ENCODE measurements at places on chromosomes 1 and 21. TPM values are rescaled to one million over a fixed set of nuclear protein-coding genes. Genes with fewer than 3 reads are reported as not detected.
A peak's percentile ranks its signal among the peaks of the same experiment; 100 is the strongest.

DNA sequence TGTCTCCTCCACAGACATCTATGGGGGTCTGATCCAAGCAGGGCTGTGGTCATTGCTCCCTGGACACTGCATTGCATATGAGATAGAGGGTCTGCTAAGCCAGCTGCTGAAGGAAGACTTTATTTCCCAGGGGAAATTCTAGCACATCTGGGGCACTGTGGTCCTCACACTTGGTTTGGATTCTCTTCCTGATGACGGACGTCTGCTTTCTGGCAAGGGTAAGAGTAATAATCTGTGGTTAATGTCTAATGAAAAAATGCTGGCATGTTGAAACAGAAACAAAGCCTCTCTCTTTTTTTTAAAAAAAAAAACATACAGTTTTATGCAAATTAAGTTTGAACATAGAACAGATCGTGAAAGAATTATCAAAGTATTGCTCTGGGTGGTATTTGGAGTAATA lies 553.9 kb downstream of the DPYD start:
- H3K36me3 ChIP-seq: no peaks in the 10 kb centered on the region
- peaks cover 9% of the 10 kb centered on the region for H3K4me1 ChIP-seq
- DNase-seq: no peak
- no peaks in the 10 kb centered on the region for H3K27me3 ChIP-seq
- H3K27ac ChIP-seq: no peak overlapping the region
- no peak overlapping the region for H3K4me3 ChIP-seq

DNA sequence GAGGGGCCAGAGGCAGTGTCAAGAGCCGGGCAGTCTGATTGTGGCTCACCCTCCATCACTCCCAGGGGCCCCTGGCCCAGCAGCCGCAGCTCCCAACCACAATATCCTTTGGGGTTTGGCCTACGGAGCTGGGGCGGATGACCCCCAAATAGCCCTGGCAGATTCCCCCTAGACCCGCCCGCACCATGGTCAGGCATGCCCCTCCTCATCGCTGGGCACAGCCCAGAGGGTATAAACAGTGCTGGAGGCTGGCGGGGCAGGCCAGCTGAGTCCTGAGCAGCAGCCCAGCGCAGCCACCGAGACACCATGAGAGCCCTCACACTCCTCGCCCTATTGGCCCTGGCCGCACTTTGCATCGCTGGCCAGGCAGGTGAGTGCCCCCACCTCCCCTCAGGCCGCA lies at the start of gene BGLAP:
Gene BGLAP, plus strand, starts transcription at position 259 of the 400 bp plus-strand sequence. Its CDS starts 48 bp downstream, at position 307.
- H3K4me1 ChIP-seq: peaks cover 8% of the 10 kb centered on the region
- DNase-seq: no peak
- H3K27me3 ChIP-seq: peaks cover 18% of the 10 kb centered on the region
- H3K36me3 ChIP-seq: peaks cover 13% of the 10 kb centered on the region

DNA sequence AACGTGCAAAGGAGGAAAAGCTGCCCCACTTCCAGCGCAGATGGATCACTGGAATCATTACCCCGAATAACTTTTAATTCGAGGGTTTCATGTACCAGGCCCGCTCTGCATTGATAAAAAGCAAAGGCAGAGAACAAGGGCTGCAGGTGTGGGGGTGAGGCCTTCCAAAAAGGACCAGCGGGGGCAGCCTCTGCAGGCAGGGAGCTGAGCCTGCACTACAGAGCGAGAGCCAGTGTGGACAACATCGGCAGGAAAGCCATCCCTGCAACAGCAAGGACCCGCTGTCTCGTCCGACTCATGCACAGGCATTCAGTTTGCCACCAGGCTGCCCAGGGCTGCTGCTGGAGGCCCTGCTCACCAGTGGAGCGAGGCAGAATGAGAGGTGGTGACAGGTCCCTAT lies 27.1 kb upstream of the AJAP1 start:
- no peaks in the 10 kb centered on the region for H3K27me3 ChIP-seq
- no peak overlapping the region for H3K27ac ChIP-seq
- DNase-seq: no peak
- H3K4me1 ChIP-seq: no peaks in the 10 kb centered on the region
- H3K4me3 ChIP-seq: no peak overlapping the region

- H3K27me3 ChIP-seq: peaks cover 27% of the 10 kb centered on the region
- no peak overlapping the region for H3K4me3 ChIP-seq
- no peaks in the 10 kb centered on the region for H3K4me1 ChIP-seq
- no peak overlapping the region for H3K27ac ChIP-seq
- no peak for DNase-seq
These were observed 54.1 kb downstream of the TAS1R2 start for GRCh38 chr1:18805150-18805879.

DNA sequence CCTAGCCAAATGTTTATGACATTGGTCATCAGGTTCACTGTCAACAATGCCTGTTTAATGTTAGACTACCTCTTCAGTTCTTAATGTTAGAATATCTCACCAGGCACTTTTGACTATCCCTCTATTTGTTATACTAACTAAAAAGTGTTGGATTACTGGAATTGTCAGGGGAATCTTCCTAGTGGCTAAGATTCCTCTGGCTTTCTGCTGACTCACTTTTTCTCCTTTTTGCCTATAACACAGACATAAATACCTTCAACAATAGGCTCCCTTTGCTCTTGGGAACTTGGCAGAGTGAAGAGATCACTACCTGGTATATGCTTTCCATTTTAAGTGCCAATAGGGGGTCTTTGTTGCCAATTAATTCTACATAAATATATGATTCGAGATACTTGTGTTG lies 68.5 kb downstream of the TMEM200B start:
- no peak overlapping the region for H3K27ac ChIP-seq
- no peaks in the 10 kb centered on the region for H3K36me3 ChIP-seq
- H3K27me3 ChIP-seq: no peaks in the 10 kb centered on the region
- H3K4me1 ChIP-seq: no peaks in the 10 kb centered on the region

OR10K2 gene
- total RNA-seq: not detected

DNA sequence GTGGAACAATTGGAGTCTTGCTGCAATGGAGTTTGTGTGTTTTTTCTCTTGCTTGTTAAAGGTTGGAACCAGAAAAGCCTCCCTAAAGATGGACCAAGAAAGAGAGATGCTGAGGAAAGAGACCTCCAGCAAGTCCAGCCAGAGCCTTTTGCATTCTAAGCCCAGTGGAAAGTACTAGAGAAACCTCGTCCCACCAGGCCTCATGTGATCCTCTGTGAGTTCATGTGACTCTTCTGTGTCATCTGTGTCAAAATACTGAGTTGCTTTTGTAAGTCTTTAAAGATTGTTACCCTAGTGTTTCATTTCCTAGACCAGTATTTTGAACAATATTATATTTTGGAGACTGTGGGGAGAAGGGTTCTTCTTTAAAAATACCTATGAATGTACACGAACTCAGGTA lies 12.5 kb upstream of the EFHD2 start:
- no peak overlapping the region for H3K27ac ChIP-seq
- no peaks in the 10 kb centered on the region for H3K4me1 ChIP-seq
- DNase-seq: no peak
- no peaks in the 10 kb centered on the region for H3K27me3 ChIP-seq
- H3K4me3 ChIP-seq: no peak overlapping the region

DNA sequence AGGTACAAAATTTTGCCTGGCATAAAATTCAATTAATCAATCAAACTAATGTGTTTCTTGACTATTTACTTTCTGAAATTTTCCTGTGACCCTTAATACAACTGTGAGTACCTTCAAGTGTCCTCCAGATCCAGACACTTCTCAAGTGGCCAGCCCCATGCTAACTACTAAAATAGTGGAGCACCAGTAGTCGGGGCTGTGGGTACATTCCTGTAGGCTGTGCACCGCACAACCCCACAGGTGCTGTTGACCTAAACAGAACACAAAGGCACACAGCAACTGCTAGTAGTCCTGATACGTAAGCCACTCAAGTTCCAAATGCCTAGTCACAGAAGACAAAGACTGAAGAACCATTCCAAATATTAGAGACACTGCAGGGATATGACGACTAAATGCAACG lies 36.6 kb downstream of the TMEM50B start:
- H3K27me3 ChIP-seq: no peaks in the 10 kb centered on the region
- no peak overlapping the region for H3K4me3 ChIP-seq
- H3K36me3 ChIP-seq: peaks cover 12% of the 10 kb centered on the region
- H3K4me1 ChIP-seq: peaks cover 31% of the 10 kb centered on the region

OR2G6 gene
- total RNA-seq: not detected

DNA sequence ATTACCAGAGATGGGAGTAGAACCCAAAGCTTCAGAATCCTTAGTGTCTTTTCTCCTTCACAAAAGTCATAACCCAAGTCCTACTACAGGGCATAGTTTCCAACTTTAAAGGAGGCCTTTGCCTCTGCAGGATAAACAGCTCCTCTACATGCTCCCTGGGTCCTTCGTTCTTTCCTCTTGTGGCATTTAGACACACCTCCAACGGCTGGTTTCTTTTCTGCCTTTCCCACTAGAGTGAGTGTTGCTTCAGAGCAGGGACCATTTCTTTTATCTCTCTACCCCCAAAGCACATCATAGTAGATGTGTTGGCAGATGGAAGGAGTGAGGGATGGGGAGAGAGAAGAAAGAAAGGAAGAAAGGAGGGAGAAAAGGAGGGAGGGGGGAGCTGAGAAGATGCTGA lies 144.7 kb upstream of the SPATA6 start:
- no peak for DNase-seq
- H3K4me1 ChIP-seq: no peaks in the 10 kb centered on the region
- no peak overlapping the region for H3K27ac ChIP-seq
- H3K36me3 ChIP-seq: no peaks in the 10 kb centered on the region

- DNase-seq: no peak
- H3K27me3 ChIP-seq: no peaks in the 10 kb centered on the region
- no peak overlapping the region for H3K27ac ChIP-seq
- no peak overlapping the region for H3K4me3 ChIP-seq
- no peaks in the 10 kb centered on the region for H3K36me3 ChIP-seq
These were observed 127.6 kb downstream of the CYYR1 start for GRCh38 chr21:26445440-26445839.

- no peak overlapping the region for H3K27ac ChIP-seq
- no peaks in the 10 kb centered on the region for H3K4me1 ChIP-seq
- no peak for DNase-seq
- H3K27me3 ChIP-seq: no peaks in the 10 kb centered on the region
These were observed 40.7 kb upstream of the SLC5A9 start for GRCh38 chr1:48181669-48182367.

- no peak overlapping the region for H3K4me3 ChIP-seq
- H3K27ac ChIP-seq: no peak overlapping the region
- H3K36me3 ChIP-seq: no peaks in the 10 kb centered on the region
- no peaks in the 10 kb centered on the region for H3K4me1 ChIP-seq
- no peaks in the 10 kb centered on the region for H3K27me3 ChIP-seq
These were observed 262.1 kb downstream of the BRINP2 start for GRCh38 chr1:177432897-177433296.

GNAT2 gene
- 0.16 TPM for total RNA-seq

GRCh38 chr1:245749053-245749452 lies 594.3 kb downstream of the KIF26B start:
- no peak overlapping the region for H3K4me3 ChIP-seq
- no peak for DNase-seq
- no peaks in the 10 kb centered on the region for H3K27me3 ChIP-seq

PDZK1 gene
- 2.1 TPM for total RNA-seq

VTCN1 gene
- not detected for total RNA-seq

DNA sequence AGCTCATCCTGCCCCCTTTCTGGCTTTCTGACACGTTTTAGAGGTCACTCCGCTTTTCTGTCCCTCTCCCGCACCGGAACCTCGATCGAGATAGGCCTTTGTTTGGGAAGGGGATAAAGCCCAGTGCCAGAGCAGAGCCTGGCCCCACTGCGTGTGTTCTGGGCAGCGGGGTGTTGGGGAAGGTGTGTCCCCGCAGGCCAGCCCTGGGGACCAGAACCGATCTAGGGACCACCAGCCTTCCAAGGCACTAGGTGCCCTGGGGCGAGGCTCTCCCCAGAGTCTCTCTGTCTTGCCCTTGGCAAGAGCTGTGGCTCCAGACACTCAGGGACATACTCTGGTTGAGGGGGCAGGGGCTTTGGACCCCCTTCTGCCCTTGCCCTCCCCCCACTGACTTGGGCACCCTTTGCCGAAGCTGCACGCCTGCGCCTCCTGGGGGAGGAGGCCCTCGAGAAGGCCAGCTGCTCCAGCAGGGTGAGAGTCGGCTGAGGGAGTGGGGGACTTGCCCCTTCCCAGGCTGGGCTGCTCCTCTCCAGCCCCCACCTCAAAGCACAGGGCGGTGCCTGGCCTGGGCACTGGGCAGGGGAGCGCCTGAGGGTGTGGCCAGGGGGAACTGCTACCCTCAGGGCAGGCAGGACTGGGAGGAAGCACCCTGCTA lies 16.4 kb downstream of the PRXL2B start:
- no peak for DNase-seq
- H3K4me1 ChIP-seq: no peaks in the 10 kb centered on the region
- H3K27me3 ChIP-seq: peaks cover 25% of the 10 kb centered on the region

GRCh38 chr1:6170742-6171201 lies 9.3 kb downstream of the CHD5 start:
- DNase-seq: peak; percentile 44
- no peak overlapping the region for H3K4me3 ChIP-seq
- H3K27ac ChIP-seq: no peak overlapping the region
- H3K4me1 ChIP-seq: no peaks in the 10 kb centered on the region
- H3K36me3 ChIP-seq: no peaks in the 10 kb centered on the region

RABIF gene
- 5.5 TPM for total RNA-seq

DNA sequence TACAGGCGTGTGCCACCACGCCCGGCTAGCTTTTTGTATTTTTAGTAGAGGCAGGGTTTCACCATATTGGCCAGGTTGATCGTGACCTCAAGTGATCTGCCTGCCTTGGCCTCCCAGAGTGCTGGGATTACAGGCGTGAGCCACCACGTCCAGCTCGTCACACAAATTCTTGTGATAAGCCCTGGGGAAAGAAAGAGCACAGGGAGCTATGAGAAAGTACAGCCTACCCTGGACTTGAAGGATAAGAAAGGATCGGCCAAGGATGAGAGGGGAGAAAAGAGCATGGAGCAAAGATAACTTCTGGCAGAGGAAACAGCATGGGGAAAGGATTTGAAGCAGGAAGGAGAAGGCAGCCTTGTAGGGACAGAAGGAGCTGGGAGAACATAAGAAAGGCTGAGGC lies 29.2 kb downstream of the SESN2 start:
- H3K27me3 ChIP-seq: no peaks in the 10 kb centered on the region
- no peak for DNase-seq
- H3K4me3 ChIP-seq: no peak overlapping the region
- H3K36me3 ChIP-seq: no peaks in the 10 kb centered on the region
- no peak overlapping the region for H3K27ac ChIP-seq

CYP4Z1 gene
- not detected for total RNA-seq

CCDC27 gene
- not detected for total RNA-seq

- H3K27me3 ChIP-seq: no peaks in the 10 kb centered on the region
- H3K36me3 ChIP-seq: peaks cover 62% of the 10 kb centered on the region
- H3K27ac ChIP-seq: no peak overlapping the region
- H3K4me3 ChIP-seq: no peak overlapping the region
- H3K4me1 ChIP-seq: peaks cover 11% of the 10 kb centered on the region
These were observed 5.7 kb downstream of the MRTO4 start for GRCh38 chr1:19257178-19257914.

ERRFI1 gene
- 21.7 TPM for total RNA-seq

- no peak for DNase-seq
- peaks cover 72% of the 10 kb centered on the region for H3K36me3 ChIP-seq
- peaks cover 17% of the 10 kb centered on the region for H3K4me1 ChIP-seq
- no peak overlapping the region for H3K27ac ChIP-seq
These were observed 28.5 kb upstream of the KCNQ4 start for GRCh38 chr1:40755067-40755466.

All from SJSA1 (cell line).